A673 (cell line): ENCODE measurements at places on chromosomes 7 and 10. TPM values are rescaled to one million over a fixed set of nuclear protein-coding genes. Genes with fewer than 3 reads are reported as not detected.

The ZPBP gene
- total RNA-seq, result not detected in 2 replicates

The CDC14C gene
- total RNA-seq, result not detected in 2 replicates

The ATRNL1 gene
- total RNA-seq, result 2.4 and 3.0 TPM in 2 replicates

The COL13A1 gene
- 2.0 and 3.0 TPM in 2 replicates for total RNA-seq

The NUTM2E gene
- total RNA-seq, result 0.37 and 0.49 TPM in 2 replicates
